ENCODE measurements at places on chromosomes 13 and 19. TPM values are rescaled to one million over a fixed set of nuclear protein-coding genes. Genes with fewer than 3 reads are reported as not detected.
A peak's percentile ranks its signal among the peaks of the same experiment; 100 is the strongest.

RASAL3 gene
- total RNA-seq: 1.9 TPM

- H3K4me1 ChIP-seq: no peaks in the 10 kb centered on the region
- no peak overlapping the region for H3K27ac ChIP-seq
- peaks cover 2% of the 10 kb centered on the region for H3K36me3 ChIP-seq
- DNase-seq: no peak
Observed at GRCh38 chr19:51514866-51515481, 13.4 kb upstream of the SIGLEC12 start.

DNA sequence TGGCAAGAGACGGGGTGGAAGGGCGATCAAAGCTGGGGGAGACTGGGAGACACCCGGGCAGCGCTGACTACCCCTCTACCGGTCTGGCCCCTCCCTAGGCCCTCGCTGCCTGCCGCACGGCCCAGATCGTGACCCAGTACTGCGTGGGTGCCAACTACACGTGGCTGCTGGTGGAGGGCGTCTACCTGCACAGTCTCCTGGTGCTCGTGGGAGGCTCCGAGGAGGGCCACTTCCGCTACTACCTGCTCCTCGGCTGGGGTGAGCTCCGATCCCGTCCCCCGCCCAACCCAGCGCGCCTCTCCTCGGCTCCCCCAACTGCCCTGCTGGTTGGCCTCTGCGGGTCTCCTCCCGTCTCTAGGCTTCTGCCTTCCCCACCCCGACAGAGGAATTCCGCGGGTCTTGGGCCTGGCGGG, 8.8 kb downstream of the GIPR start:
- no peak overlapping the region for H3K27ac ChIP-seq
- no peaks in the 10 kb centered on the region for H3K27me3 ChIP-seq
- no peaks in the 10 kb centered on the region for H3K4me1 ChIP-seq
- peak overlapping the region; percentile 87 for H3K4me3 ChIP-seq

DNA sequence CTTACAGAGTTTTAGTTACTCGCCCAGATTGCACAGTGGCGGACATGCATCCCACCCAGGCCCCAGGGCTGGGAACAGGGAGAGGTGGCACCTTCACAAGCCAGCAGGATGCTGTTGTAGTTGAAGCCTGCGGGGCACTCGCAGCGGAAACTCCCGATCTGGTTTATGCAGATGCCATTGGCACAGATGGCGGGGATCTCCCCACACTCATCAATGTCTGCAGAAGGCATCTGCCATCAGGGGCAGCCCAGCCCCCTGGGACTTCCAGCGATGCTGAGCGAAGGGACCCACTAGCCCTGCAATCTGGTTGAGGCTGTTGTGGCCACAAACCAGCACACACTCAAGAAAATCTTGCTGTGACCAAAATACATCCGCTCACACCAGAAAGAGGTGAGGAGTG, 44.6 kb downstream of the CCL25 start:
- no peak overlapping the region for H3K27ac ChIP-seq
- peaks cover 78% of the 10 kb centered on the region for H3K36me3 ChIP-seq
- H3K4me3 ChIP-seq: no peak overlapping the region
- no peaks in the 10 kb centered on the region for H3K4me1 ChIP-seq
- no peaks in the 10 kb centered on the region for H3K27me3 ChIP-seq
- DNase-seq: no peak

PALM3 gene
- total RNA-seq: 13.5 TPM
